ENCODE measurements at places on chromosomes 5 and 9. TPM values are rescaled to one million over a fixed set of nuclear protein-coding genes. Genes with fewer than 3 reads are reported as not detected.

Gene SLIT3
- 18.8 TPM for total RNA-seq

Gene ABLIM3
- total RNA-seq, result 79.6 TPM

Gene TRPM3
- 0.16 TPM for total RNA-seq

Gene COL23A1
- 16.1 TPM for total RNA-seq

Gene PTRH1
- 8.1 TPM for total RNA-seq

Gene PDZD2
- total RNA-seq, result 52.9 TPM

Gene MAMDC4
- total RNA-seq, result 11.1 TPM

Gene CTXN3
- total RNA-seq, result not detected

DNA sequence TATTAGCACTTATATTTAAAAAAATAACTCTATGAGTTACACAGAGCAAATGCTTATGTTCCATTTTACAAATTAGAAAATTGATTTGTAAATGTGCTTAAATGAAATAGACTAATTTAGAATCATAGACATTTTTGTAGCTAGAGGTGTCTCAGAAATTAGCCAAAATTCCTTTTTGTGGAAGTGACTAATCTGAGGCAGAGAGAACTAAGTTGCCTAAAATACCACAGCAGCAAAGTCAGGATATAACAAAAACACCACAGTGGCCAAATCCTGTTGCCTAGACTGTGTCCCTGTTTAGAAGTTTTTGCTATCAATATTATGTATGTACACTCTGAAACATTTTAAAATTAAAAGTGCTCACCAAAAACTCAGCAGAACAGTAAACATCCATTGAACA, 18.7 kb downstream of the ADAMTSL1 start:
- DNase-seq, result no peak

- DNase-seq, result no peak
Observed at GRCh38 chr5:117103703-117104102, 529.1 kb upstream of the SEMA6A start.

DNA sequence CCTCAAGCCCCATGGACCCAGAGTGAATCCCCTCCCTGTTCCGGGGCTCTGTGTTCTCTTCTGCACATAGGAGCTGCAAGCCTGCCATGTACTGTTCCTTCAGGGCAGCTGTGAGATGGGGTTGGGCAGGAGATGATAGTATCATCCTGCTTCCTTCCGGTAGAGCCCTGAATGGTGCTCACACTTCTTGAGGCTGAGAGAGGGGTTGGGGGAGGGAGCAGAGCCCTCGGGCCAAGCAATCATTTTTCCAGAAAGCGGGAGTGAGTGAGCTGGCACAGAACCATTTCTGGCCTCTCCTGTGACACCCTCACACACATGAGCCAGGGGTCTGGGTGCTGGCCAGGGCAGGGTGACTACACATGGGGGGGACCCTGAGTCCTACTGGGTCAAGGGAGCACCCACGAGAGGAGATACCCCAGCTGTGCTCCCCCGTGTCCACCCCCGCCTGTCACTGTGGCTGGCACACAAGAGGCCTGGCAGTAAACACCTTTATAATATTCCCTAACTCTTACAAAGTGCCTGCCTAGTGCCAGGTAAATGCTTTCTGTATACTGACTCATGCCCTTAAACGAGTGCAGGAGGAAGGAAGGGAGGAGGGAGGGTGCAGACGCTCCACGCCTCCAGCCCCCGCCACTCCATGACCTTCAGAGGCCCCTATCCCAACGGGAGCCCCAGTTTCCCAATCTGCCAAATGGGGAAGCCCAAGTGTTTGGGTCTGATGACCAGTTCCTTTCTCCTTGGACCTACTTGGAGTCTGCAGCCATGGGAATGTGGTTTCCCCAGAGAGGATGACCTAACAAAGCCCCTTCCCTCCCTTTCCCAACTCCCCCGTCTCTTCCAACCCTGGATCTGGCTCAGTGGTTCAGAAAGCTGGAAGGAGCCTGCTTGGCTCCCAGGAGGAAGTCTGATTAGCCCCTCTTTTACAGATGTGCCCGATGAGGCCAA, 15.5 kb downstream of the AKNA start:
- no peak for DNase-seq

GRCh38 chr5:14366763-14367162, 214.8 kb upstream of the OTULINL start:
- no peak for DNase-seq

DNA sequence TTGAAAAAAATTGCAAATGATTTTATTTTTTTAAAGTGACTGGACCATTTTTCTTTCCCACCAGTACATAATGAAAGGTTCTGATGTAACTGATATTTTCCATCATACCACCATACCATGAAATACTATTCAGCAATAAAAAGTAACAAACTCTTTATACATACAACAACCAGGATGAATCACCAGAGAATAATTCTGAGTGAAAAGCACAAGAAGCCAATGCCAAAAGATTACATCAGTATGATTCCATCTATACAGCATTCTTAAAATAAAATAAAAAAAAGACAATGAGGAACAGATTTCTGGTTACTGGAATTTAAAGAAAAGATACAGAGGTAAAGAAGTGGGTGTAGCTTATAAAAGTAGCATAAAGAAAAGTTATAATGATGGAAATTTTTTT, 423.7 kb upstream of the ST8SIA4 start:
- no peak for DNase-seq

DNA sequence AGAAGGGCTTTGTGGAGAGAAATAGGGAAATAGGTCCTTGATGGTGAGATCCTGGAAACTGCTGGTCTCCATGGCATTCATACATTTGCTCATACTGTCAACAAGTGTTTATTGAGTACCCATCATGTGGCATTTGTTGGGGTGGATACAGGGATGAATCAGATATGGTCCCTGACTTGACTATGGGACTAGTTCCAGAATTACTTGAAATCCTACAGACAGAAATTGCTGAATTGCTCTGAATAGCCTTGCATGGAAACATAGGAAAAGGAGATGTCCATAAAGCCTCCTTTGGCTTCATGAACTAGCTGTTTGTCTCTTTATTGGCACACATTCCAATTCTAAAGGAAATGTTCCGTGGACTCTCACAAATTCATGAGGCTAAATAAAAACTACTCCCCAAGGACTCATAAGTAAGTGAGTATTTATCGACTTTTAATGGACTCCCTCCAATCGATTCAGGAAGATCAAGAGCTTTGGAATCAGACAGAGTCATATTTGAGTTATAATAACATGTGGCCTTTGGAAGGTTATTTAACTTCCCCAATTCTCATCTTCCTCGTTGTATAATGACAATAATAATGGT, 122.4 kb upstream of the C6 start:
- no peak for DNase-seq

- no peak for DNase-seq
Observed at GRCh38 chr9:121574774-121575519, 75.3 kb upstream of the GGTA1 start.

DNA sequence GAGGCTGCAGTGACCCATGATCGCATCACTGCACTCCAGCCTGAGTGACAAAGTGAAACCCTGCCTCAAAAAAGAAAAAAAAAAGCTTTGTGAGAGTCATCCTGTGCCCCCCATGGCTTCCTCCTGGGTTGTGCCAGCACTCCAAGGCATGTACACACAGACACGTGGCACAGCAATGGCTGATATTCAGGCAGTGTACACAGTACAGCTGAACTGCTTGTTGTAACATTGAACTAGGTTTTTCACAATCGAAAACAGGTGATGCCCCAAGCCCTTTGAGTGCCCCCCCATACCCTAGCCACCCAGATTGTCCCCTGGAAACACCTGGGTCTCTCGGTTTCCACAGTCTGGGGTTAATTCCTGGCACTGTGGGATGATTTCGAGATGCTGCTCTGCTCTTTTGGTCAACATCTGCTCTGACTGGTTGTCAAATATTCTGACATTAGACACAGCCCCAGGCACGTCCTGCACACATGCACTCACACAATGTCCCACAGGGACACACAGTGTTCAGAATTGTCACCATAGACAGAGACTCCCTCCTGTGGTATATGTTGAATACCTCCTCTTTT, 9.2 kb downstream of the SPINK4 start:
- no peak for DNase-seq

- DNase-seq, result no peak
Observed at GRCh38 chr9:77457916-77458592, 190.1 kb downstream of the GNA14 start.

DNA sequence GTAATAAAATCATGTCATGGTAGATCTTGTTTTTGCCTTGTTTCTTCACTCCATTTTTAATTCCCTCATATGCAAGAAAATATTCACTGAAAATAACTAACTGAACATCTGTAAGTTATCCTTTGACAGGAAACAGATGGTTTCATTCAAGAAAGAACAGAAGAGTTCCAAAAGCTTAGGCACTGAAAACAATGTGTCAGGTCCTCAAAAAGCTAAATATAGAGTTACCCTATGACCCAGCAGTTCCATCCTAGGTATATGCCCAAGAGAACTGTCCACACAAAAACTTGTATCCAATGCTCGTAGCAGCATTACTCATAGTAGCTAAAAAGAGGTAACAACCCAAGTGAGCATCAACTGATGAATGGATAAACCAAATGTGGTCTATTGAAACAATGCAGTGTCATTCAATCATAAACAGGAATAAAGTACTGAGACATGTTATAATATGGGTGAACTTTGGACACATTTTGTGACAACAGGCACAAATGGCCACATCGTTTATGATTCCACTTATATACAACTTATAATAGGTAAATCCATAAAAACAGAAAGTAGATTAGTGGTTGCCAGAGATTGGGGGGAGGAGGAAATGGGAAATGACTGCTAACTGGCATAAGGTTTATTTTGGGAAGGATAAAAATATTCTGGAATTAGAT, 231.0 kb downstream of the FRMD3 start:
- no peak for DNase-seq

- DNase-seq, result no peak
Observed at GRCh38 chr9:114851306-114851705, 45.5 kb upstream of the TNFSF15 start.

DNA sequence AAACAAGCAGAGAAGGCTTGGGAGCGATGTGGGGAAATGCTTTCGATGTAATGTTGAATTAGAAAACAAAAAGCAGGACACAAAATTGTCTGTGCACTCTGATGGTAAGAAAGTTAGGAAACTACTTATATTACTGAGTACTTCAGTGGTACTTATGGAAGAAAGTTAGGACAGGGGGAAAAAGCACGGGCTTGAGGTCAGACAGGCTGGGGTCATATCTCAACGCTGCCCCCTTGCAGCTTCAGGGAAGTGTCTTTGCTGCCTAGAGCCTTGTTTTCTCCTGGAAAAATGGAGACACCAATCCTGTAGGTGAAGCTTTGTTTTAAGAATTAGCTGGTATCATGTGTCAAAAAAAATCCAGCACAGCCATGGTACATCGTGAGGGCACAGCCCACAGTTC, 23.0 kb downstream of the NEURL1B start:
- DNase-seq, result no peak

DNA sequence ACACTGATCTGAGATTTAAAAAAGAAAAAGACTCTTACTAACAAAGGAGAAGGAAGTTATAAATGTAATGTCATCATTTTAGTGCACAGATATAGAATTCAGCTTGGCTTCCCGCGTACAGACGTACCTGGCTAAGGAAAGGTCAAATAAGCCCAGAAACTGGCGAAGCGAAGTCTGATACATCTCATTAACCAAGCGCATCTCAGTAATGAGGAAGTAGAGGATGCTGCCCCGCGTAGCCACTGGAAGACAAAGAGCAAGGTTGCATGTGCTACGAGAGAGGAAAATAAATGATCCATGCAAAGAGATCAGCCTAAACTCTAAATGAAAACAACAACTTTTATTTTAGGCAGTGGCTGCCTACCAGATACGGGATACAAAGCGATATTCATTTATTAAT, 208.8 kb downstream of the DNAH5 start:
- no peak for DNase-seq

DNA sequence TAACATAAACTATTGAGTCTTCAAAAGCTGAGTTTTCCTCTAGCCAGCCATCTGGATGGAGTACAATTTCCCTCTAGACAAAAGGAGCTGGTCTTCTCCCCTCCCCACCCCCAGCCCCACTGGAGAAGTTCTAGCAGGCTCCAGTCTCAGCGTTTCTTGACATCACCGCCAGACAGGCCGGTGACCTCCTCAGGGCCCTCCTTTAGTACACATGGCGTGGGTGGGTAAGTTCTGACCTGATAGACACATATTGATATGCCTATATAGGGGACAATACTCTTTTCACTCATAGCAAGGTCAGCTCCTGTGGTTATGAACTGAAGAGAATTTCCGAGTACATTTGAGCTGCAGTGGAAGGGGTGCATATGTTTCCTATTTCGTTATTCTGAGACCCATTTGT, 27.2 kb downstream of the DNAI1 start:
- DNase-seq, result no peak

GRCh38 chr5:87410931-87411330, 1.8 kb downstream of the CCNH start:
- DNase-seq, result no peak

DNA sequence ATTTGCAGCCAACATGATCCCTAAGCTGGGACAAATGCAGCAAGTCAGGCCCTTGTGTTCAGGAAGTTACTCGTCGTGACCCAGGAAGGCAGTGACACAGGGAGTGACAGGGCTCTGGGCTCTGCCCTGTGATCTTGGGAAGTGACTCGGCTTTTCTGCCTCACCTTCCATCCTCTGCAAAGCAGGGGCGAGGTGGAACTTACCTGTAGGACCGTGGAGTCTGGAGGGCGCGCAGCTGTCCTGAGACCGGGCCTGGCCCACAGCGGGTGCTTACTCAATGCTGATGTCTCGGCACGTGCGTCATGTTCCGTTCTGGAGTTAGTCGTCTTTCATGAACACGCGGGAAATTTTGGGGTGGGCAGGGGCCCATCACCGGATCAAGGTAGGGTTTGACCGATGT, 22.8 kb upstream of the LPCAT1 start:
- DNase-seq, result no peak

DNA sequence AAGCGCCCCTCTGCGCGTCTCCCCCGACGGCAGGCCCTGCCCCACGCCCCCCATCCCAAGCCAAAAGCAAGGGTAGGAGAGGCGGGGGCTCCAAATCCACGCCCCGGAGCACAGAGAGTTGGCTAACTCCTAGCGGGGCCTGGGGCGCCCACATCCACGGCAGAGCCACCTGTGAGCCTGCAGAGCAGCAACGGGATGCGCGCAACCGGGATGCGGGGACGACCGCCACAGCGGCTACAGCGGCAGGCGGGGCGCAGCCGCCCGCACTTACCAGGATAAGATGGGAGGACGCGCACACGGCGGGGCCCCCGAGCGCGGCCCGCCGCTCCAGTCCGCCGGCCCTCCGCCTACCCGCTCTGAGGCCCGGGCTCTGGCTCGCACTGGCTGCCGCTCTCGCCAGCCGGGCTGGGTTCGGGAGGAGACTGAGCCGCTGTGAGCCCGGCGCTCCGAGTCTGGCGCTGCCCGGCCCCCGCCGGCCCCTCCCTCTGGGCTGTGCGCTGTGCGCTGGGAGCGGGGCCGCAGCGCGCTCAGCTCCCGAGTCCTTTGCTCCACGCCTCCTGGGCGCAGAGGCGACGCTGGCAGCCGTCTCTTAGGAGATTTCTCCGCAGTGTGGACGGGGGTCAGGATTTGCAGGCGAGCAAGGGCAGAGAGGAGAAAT, at the start of gene SLC24A2:
TSS of gene SLC24A2 (minus strand) at position 424 of the 658 bp plus-strand sequence.
- no peak for DNase-seq

GRCh38 chr9:93635186-93636107, 59.1 kb downstream of the PHF2 start:
- DNase-seq, result no peak

GRCh38 chr5:124234770-124235562, 511.5 kb downstream of the ZNF608 start:
- DNase-seq, result no peak

- DNase-seq, result no peak
Observed at GRCh38 chr5:123803359-123803758, 291.4 kb downstream of the CSNK1G3 start.

- DNase-seq, result no peak
Observed at GRCh38 chr9:130944510-130945058, 5.5 kb upstream of the FIBCD1 start.
